Stomach (tissue), 19 donors: ENCODE measurements at places on chromosomes 7 and 10. TPM values are rescaled to one million over a fixed set of nuclear protein-coding genes. Genes with fewer than 3 reads are reported as not detected.
A peak's percentile ranks its signal among the peaks of the same experiment; 100 is the strongest.

Gene POM121
- total RNA-seq = 55.4 TPM

Gene OR13A1
- total RNA-seq = not detected

DNA sequence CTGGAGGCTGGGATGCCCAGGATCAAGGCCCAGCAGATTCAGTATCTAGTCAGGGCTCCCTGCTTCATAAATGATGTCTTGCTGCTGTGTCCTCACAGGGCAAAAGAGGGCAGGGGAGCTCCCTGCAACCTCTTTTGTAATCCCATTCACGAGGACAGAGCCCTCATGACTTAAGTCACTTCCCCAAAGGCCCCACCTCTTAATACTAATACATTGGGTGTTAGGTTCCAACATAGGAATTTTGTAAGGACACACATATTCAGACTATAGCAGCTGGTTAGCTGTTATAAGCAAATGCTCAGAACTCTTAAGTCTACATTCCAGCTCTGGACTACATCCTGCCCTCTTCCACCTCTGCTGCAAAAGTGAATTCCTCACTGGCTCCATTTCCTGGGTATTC, 63.0 kb downstream of the VOPP1 start:
- H3K36me3 ChIP-seq = no peaks in the 10 kb centered on the region
- H3K4me3 ChIP-seq = no peak overlapping the region
- no peaks in the 10 kb centered on the region for H3K4me1 ChIP-seq
- H3K27ac ChIP-seq = no peak overlapping the region
- no peaks in the 10 kb centered on the region for H3K27me3 ChIP-seq
- DNase-seq = no peak

DNA sequence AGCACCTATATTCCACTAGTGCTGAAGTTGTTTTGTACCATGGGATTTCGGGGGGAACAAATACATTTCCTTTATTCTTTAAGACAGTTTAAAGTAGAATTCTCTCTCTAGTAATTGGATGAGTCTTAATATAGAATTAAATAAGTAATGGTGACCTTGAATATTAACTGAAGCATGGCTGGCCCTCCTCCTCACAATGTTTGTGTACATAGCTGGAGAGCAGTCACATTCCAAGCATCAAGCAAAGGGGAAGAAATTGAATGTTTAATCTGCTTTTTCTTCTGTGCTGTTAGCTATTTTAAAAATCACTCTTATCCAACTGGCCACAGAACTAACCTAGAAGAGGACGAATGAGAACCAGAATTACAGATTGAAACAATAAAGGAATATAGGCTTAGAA, 906.9 kb downstream of the CCSER2 start:
- no peaks in the 10 kb centered on the region for H3K36me3 ChIP-seq
- no peak for DNase-seq
- no peaks in the 10 kb centered on the region for H3K27me3 ChIP-seq
- no peaks in the 10 kb centered on the region for H3K4me1 ChIP-seq
- H3K27ac ChIP-seq = no peak overlapping the region

Gene GIMAP2
- total RNA-seq = 0.58 TPM

DNA sequence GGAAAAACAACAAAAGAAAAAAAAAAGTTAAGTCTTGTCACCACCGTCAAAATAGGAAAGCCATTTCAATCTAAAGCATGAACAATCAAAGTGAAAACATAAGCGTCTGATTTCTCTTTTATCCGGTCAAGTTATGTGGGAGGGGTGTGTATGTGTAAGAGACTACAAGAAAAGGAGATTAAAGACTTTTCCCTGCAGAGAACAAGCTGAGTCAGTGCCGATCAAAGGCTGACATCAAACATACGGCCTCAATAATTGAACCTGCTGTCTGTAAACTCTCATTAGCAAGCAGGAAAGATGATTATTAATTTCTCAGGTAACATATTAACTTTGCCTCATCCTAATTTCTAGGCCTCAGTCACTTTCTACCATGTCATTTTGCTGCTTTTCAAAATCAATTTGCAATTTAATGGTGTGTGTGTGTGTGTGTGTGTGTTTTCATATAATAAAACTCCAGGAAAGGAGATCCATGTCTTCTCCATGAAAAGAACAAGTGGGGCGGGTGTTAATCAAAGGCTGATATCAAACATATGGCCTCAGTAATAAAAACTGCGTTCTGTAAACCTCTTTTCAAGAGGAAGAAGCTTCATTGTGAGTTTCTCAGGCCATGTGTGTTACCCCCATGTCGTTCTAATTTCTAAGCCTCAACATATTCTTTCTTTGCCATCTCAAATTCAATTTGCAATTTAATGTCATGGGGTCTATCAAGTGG, 649.1 kb upstream of the SORCS1 start:
- H3K4me3 ChIP-seq = no peak overlapping the region
- peak; percentile 10 for DNase-seq
- H3K4me1 ChIP-seq = no peaks in the 10 kb centered on the region
- no peaks in the 10 kb centered on the region for H3K36me3 ChIP-seq
- no peaks in the 10 kb centered on the region for H3K27me3 ChIP-seq
- no peak overlapping the region for H3K27ac ChIP-seq
